ENCODE measurements at places on chromosomes 2 and 18.

DNA sequence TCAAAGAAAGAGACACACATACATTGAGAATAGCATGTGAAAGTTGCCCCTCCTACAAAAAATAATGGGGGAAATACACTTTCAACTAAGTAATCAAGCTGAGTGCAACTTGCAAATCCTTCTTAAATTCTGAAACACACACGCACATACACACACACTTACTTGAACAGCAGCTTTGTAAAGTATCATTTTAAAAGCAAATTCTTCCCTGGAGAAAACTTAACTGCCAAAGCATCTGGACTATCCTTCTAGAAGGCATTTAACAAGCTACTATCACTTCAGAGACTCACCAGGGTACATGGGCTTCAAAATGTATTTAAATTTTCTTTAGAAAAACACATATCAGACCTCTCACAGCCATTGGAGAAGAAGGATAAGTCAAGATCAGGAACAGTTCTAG is 15.3 kb downstream of the GAREM1 start:
- DNase-seq = no peak

GRCh38 chr2:10300328-10300920 is 2.3 kb upstream of the HPCAL1 start:
- DNase-seq = no peak

DNA sequence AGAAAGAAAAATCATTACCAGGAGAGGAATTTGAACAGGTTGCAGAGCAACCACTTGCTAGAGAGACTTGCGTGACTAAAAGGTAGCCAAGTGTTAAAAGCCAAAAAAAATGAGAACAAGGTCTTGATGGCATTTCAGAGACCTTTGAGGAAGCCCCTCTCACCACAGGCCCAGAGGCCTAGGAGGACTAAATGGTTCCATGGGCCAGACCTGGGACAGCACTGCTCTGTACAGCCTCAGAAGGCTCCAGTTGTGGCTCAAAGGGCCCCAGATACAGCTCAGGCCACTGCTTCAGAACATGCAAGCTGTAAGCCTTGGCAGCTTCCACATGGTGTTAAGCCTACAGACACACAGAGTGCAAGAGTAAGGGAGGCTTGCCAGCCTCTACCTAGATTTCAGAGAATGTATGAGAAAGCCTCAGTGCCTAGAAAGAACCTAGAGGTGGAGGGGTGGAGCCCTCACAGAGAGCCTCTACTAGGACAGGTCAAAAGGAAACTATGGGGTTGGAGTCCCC is 15.3 kb downstream of the CNDP1 start:
- no peak for DNase-seq

GRCh38 chr2:191573216-191573615 is 104.7 kb upstream of the NABP1 start:
- DNase-seq = no peak

DNA sequence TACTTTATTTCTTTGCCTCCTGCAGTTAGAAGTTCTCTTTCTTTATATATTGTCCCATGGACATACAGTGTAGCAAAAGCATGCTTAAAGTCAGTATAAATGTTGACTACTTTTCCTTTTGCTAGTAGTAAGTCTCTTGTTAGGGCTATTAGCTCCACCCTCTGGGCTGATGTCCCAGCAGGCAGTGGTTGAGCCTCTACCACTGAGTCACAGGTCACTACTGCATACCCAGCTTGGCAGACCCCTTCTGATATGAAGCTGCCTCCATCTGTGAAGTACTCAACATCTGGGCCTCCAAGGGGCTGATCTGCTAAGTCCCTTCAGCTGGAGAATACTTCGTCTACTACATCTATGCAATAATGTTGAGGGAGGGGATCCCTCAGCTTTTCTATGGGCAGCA is 61.0 kb upstream of the SLC35G4 start:
- DNase-seq = no peak

GRCh38 chr18:4453874-4454536 is 1.1 kb downstream of the DLGAP1 start:
- no peak for DNase-seq

DNA sequence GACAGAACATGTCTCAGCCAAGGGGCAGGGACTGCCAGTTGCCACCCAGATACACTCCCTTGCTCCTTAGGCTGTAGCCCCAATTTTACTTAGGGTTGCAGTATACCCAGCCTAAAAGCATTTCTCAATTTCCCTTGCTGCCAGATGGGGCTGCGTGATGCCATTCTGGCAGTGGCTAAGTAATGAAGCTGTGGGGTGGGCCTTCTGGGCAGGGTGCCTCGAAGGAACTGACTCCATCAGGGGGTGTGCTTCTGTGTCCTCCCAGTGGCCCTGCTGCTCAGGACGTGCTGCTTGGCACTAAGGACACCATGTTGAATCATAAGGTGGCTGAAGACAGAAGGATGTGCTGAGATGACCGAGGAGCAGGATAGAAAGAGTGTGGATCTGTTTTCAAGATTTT is 74.2 kb downstream of the VWA3B start:
- DNase-seq = peak; percentile 23

- DNase-seq = no peak
Observed at GRCh38 chr2:148000095-148000494, 20.4 kb downstream of the ORC4 start.

DNA sequence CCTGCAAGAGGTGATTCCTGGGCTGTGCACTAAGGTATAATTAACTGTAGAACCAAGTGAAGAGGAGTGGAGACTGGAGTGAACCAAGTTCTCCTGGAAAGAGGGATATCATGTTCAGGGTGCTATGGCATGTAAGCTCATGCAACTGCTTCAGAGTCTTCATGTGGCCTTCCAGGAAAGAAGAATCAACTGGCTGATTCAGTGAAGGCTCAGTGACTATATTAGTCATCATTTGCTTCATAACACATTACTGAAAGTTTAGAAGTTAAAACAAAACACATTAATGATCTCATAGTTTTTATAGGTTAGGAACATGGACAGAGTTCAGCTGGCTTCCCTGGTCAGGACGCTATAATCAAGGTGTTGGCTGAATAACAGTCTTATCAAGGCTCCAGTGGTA is 1200.8 kb upstream of the GYPC start:
- peak; percentile 26 for DNase-seq

DNA sequence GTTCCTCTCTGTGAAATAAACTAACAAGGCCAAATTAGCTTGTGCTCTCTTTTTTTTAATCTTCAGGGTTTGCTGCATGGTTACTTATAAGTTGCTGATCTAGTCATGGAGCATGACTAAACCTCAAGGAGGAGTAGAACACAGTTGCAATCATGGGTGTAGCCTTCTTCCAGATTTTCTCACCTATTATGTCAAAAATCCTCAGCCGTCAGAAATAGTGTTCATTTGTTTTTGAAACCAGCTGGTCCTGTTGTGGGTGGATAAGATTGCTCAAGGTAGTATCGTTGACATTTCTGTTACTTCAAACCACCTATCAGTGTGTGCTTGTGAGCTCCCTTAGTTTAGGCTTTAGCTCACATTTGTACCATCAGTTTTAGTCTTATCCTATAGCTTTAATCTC is 11.2 kb downstream of the RELCH start:
- no peak for DNase-seq

DNA sequence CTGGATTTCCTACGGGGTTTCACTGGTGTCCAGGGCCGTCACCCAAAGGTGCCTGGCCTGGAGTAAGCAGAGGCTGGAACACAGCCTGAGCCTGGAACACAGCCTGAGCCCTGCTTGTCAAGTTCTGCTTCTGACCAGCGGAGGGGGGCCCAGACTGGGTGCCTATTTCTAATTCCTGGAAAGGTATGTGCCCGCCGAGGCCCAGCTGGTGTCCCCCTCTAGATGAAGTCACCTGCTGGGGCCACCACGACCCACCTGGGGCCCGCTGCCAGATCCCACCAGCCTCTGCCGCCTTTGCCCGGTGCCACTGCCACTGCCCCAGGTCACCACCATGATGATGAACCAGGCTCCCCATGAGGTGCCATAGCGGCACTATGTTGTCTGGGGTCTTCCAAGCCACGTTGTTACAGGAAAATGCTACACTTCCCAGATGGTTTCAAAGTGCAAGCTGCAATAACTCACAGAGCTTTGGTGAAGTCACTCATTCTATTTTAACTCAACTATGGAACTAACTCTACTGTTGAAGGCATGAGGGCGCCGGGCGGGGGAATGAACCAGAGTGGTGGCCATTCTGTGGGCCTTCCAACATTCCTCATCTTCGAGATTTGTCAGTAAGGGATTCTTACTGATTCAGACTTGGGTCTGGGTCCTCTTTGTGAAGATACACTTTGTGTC is 40.9 kb upstream of the LAPTM4A start:
- no peak for DNase-seq

DNA sequence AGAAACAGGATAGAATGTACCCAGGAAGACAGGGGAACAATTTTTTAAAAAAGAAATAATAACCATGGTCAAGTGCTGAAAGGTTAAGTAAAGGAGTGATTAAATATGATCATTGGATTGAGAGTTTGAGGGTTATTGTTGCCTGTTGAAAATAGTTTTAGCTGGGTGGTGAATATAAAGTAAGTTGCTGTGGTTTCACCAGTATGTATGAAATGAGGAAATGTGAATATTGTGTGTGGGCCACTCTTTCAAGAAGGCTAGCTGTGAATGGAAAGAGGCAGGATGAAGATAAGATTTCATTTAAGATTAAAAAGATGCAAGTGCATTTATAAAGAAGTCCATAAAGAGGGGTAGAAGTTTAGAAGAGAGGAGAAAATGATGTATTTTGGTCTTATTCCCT is 53.8 kb downstream of the GULP1 start:
- DNase-seq = no peak

DNA sequence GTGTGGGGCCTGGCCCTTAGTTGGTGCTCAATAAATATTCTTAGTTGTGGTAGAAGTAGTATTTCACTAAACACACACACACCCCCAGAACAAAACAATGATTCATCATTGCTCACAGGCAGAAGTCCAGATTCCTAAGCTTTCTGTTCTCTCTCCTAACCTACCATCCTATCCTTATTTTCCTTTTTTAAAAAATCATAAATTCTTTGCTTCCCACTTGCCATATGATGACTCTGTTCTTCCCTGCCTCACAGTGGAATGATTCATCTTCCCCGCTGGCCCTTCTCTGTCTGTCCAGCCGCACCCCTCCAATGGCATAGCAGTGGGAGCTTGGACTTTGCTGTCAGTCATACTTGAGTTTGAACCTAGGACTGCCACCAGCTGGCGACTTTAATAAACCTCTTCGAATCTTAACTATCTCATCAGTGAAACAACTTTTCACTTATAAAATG is 5.2 kb downstream of the EML6 start:
- DNase-seq = peak; percentile 90

DNA sequence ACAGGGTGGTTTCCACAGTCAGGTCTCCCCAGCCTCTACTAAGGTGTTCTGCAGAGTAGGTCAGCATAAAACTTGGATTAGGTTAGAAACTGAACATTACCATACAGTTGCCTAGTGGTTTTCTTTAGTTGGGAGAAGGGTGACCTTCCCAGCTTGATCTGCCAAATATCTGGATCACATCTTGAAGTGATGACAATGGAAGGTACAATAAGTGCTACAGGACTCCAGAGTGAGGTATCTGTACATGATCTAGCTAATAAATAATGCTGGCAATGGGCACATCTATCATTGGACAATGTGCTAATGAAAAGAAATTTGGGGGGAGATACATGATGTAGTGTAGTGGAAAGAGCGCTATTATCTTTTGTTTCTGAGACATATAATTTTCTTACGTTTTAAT is 54.6 kb upstream of the ACVR1 start:
- no peak for DNase-seq

GRCh38 chr2:29336341-29337241 is 221.4 kb downstream of the CLIP4 start:
- no peak for DNase-seq

DNA sequence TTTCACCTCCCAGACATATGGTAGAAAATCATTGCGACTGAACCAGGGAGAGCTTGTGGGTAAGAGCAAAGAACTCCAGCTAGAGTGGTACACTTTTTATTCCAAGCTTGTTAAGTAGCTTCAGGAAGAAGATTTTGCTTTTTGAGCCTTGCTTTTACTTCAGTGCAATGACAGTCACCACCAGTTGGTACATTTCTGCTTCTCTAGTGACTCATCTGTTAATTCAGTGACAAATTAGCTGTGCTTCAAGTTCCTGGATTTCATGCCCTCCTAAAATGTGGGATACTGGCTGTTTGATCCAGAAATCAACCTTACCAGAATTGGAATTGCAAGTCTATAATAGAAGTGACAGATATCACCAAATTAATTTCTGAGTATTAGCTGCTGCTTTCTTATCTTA is 117.6 kb upstream of the TTN start:
- DNase-seq = no peak

Measured in MG63 (cell line).